Parietal lobe (tissue), 2 donors: ENCODE measurements at places on chromosomes 2 and 18. TPM values are rescaled to one million over a fixed set of nuclear protein-coding genes. Genes with fewer than 3 reads are reported as not detected.

The LRRC30 gene
- not detected for total RNA-seq

The DLX1 gene
- 31.6 TPM for total RNA-seq

The OLA1 gene
- total RNA-seq, result 79.2 TPM

The PELI1 gene
- 62.9 TPM for total RNA-seq

The TBC1D8 gene
- 12.5 TPM for total RNA-seq
